Immature natural killer cell (primary cell): ENCODE measurements at places on chromosomes 3 and 15. TPM values are rescaled to one million over a fixed set of nuclear protein-coding genes. Genes with fewer than 3 reads are reported as not detected.

Gene EPHB3
- polyA plus RNA-seq, result 3.0 TPM

Gene MST1R
- 0.68 TPM for polyA plus RNA-seq

Gene C3orf49
- polyA plus RNA-seq, result not detected

Gene PSTPIP1
- polyA plus RNA-seq, result 84.4 TPM

Gene GHRL
- polyA plus RNA-seq, result 1.7 TPM

Gene SNX33
- 0.43 TPM for polyA plus RNA-seq

- no peak overlapping the region for H3K27ac ChIP-seq
- H3K27me3 ChIP-seq, result peaks cover 11% of the 10 kb centered on the region
- no peaks in the 10 kb centered on the region for H3K4me1 ChIP-seq
- no peak overlapping the region for H3K4me3 ChIP-seq
- no peak for DNase-seq
Observed at GRCh38 chr3:38984110-38984509, 67.6 kb downstream of the SCN11A start.

DNA sequence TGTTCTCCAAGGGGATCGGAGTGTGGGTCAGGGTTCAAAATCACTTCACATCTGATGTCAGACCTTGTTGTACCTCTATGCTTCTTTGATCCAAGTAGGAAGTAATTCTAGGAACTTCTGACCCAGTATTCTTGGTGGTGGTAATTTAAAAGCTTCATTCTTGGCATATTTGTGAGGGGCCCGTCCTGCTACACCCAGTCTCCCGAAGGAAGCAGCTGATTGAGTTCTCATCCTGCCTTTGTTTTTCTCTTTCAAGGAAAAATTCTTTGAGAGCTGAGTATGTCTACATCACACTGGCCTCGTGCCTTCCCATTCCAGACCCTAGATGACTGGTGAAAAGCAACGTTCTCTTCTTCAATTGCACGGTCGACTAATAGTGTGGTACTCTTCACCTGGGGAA lies 234.4 kb upstream of the TPRG1 start:
- H3K36me3 ChIP-seq, result no peaks in the 10 kb centered on the region
- H3K4me1 ChIP-seq, result no peaks in the 10 kb centered on the region
- peaks cover 2% of the 10 kb centered on the region for H3K27me3 ChIP-seq

DNA sequence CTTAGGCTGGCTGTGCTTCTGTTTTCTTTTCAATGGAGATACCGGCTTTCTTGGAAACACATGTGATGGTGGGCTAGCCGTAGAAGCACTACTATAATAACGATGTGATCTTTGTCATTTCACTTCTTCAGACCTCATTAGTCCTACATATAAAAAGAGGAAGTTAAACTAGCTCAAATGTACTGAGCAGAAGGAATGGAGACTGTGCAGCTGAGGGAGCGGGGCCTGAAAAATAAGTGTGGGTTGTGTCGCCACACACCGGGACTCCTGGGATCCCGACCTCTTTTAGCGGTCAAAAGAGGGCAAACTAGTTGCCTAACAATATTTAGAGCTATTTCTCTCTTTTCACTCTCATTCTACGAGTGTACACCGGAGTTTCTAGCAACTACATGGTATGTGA lies 1.0 kb upstream of the RNF7 start:
- H3K36me3 ChIP-seq, result no peaks in the 10 kb centered on the region
- H3K27ac ChIP-seq, result no peak overlapping the region
- peaks cover 40% of the 10 kb centered on the region for H3K4me1 ChIP-seq
- no peak overlapping the region for H3K4me3 ChIP-seq
- DNase-seq, result no peak

- no peaks in the 10 kb centered on the region for H3K36me3 ChIP-seq
- H3K27ac ChIP-seq, result no peak overlapping the region
- no peaks in the 10 kb centered on the region for H3K27me3 ChIP-seq
- H3K4me1 ChIP-seq, result no peaks in the 10 kb centered on the region
- no peak overlapping the region for H3K4me3 ChIP-seq
Observed at GRCh38 chr3:29356062-29356461, 75.2 kb downstream of the RBMS3 start.

GRCh38 chr15:65275728-65276126 lies 11.0 kb downstream of the PARP16 start:
- no peak overlapping the region for H3K4me3 ChIP-seq
- H3K27ac ChIP-seq, result no peak overlapping the region
- no peaks in the 10 kb centered on the region for H3K36me3 ChIP-seq
- H3K27me3 ChIP-seq, result no peaks in the 10 kb centered on the region
- no peak for DNase-seq

GRCh38 chr3:12875857-12876836 lies 34.8 kb upstream of the RPL32 start:
- peaks cover 6% of the 10 kb centered on the region for H3K4me1 ChIP-seq
- peak; percentile 30 for DNase-seq
- peaks cover 3% of the 10 kb centered on the region for H3K27me3 ChIP-seq
- no peak overlapping the region for H3K27ac ChIP-seq
- no peak overlapping the region for H3K4me3 ChIP-seq

DNA sequence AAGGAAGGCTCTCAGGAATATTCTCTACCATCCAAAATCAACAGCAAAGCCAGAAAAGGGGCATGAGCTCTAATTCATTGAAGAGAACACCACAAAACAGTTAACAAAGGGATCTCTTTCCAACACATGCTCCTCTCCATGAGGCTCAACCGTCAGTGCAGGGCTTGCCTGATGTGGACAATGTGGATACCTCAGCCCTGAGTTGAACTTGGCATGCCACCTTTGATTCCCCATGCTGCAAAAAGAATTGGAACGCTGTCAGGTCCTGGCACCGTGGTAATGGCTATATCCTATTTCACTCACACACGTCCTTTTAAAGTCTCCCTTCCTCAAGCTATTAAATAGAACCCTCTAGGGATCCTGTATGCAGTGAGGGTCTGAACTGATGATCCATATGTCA lies 30.7 kb upstream of the IP6K2 start:
- no peak for DNase-seq
- H3K4me1 ChIP-seq, result no peaks in the 10 kb centered on the region
- no peaks in the 10 kb centered on the region for H3K27me3 ChIP-seq
- H3K27ac ChIP-seq, result no peak overlapping the region
- peaks cover 45% of the 10 kb centered on the region for H3K36me3 ChIP-seq

GRCh38 chr15:71110405-71111180 lies 4.7 kb upstream of the THSD4 start:
- H3K27me3 ChIP-seq, result peaks cover 6% of the 10 kb centered on the region
- no peaks in the 10 kb centered on the region for H3K36me3 ChIP-seq
- no peak overlapping the region for H3K27ac ChIP-seq
- H3K4me1 ChIP-seq, result peaks cover 4% of the 10 kb centered on the region
- no peak for DNase-seq
- H3K4me3 ChIP-seq, result no peak overlapping the region

- DNase-seq, result no peak
- H3K27ac ChIP-seq, result no peak overlapping the region
- H3K27me3 ChIP-seq, result no peaks in the 10 kb centered on the region
- peaks cover 2% of the 10 kb centered on the region for H3K4me1 ChIP-seq
- no peak overlapping the region for H3K4me3 ChIP-seq
- no peaks in the 10 kb centered on the region for H3K36me3 ChIP-seq
Observed at GRCh38 chr15:36598529-36599177, 19.2 kb downstream of the CDIN1 start.

- no peaks in the 10 kb centered on the region for H3K36me3 ChIP-seq
- H3K27me3 ChIP-seq, result no peaks in the 10 kb centered on the region
- no peak overlapping the region for H3K27ac ChIP-seq
- H3K4me3 ChIP-seq, result no peak overlapping the region
Observed at GRCh38 chr3:29344935-29345334, 64.1 kb downstream of the RBMS3 start.

DNA sequence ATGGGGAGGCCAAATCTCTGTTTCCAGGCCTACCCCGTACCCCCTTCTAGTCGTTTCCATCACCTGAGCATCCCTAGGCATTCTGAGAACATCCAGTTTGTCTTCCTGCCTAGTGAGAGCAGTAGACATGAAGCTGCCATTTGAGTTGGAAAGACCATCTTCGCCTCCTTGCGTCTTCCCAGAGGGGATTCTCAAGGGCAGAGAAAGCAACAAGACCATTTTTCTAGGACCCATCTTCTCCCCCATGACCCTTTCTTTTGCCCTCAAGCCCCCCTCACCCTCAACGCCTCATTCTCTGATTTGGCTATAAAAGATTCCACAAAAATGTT lies 148.7 kb upstream of the BHLHE40 start:
- DNase-seq, result no peak
- peak overlapping the region; percentile 99 for H3K27ac ChIP-seq
- peak overlapping the region; percentile 91 for H3K4me3 ChIP-seq
- peaks cover 6% of the 10 kb centered on the region for H3K27me3 ChIP-seq
- H3K4me1 ChIP-seq, result peaks cover 95% of the 10 kb centered on the region
- peaks cover 5% of the 10 kb centered on the region for H3K36me3 ChIP-seq

GRCh38 chr3:107242579-107242978 lies 134.7 kb upstream of the CCDC54 start:
- DNase-seq, result no peak
- peak overlapping the region; percentile 2 for H3K4me3 ChIP-seq
- peaks cover 8% of the 10 kb centered on the region for H3K27me3 ChIP-seq
- H3K27ac ChIP-seq, result no peak overlapping the region
- H3K4me1 ChIP-seq, result peaks cover 17% of the 10 kb centered on the region
- H3K36me3 ChIP-seq, result no peaks in the 10 kb centered on the region
